ENCODE measurements at places on chromosomes 3 and 15.

DNA sequence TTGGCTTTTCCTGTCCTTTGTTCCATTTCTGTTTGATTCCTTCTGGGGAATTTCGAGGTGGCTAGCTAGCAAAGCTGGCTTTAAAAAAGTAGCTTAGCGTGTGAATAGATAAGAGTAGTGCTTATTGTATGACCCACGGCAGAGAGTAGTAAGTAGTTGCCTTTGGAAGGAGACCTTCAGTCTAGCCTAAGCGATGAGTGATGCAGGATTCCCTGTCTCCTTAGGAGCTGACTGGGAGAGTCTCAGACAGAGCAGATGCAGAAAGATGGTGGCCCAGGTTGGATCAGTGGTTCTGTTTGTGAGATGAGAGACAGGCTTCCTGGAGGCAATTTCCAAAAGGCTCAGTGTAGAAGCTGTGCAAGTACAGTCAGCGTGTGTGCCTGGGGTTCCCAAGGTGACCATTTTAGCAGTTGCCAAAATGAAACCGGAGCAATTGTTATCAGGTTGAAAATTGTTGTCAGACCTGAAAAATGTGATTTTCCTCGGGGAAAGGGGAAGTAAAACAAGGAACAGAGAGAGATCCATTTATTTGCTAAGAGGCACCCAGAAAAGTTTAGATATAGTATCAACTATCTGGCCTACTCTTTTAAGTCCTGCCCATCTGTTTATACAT, 681 bp upstream of the IL5RA start:
- no peak for DNase-seq

DNA sequence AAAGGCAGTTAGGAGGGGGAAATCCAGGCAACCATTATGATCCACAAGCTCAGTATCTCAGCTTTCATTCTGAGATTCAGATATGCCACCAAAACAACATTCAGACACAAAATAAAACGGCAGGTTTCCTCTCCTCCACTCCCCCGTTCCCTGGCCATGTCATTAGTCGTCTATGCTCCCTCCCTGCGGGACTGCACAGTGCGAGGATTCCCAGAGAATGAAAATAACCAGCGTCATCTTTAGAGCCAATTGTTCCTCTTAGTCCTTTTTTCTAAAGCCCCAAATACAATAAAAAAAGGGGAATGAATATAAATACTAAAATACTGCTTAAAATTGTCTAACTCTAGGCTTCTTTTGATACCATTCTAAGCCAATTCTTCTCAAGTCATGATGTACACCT, 7.8 kb upstream of the SLCO3A1 start:
- no peak for DNase-seq

- no peak for DNase-seq
Measured at GRCh38 chr15:100224206-100225185, 117.3 kb downstream of the ADAMTS17 start.

- no peak for DNase-seq
Measured at GRCh38 chr3:73432023-73432705, 192.6 kb downstream of the PDZRN3 start.

GRCh38 chr3:142027735-142028134, 121.6 kb downstream of the TFDP2 start:
- no peak for DNase-seq

GRCh38 chr3:5466065-5466464, 278.6 kb downstream of the EDEM1 start:
- DNase-seq = no peak

DNA sequence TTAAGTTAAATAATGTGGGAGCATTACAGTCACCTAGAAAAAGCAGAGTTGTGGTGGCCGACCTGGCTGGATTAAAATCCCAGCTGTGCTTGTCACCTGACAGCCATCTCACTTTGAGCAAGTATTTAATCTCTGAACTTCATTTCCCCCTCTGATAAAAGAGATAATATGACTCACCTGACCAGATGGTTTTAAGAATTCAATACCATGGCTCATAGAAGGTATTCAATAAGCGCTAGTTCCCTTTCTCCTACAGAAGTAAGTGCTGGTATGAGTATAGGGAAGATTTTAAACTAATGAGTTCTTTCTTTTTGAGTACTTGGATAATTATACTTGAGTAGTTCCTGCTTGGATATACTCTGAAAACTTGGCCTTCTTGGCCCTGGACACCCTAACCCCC, 325.5 kb downstream of the IL5RA start:
- DNase-seq = no peak

DNA sequence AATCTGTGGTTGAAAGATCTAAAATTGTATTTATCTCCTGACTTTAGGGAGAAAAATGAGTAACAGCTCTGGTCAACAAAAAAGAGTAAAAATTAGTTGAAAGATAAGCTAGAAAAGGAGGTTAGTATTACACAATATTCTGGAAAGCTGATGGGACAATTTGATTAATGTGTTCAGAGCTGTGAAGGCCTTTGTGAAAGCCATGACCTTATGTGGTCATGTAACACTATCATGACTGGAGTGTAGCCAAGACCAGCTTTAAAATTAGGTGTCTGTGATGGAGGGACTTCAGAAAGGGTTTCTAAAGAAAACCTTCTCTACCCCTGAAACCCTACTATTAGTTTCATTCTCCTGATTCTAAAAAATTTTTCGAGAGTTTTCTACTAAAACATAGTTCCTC, 127.2 kb downstream of the NFKBIZ start:
- DNase-seq = no peak

- DNase-seq = no peak
Measured at GRCh38 chr15:31974855-31975829, 55.2 kb upstream of the CHRNA7 start.

GRCh38 chr3:133851266-133851906, 44.3 kb downstream of the RAB6B start:
- DNase-seq = no peak

DNA sequence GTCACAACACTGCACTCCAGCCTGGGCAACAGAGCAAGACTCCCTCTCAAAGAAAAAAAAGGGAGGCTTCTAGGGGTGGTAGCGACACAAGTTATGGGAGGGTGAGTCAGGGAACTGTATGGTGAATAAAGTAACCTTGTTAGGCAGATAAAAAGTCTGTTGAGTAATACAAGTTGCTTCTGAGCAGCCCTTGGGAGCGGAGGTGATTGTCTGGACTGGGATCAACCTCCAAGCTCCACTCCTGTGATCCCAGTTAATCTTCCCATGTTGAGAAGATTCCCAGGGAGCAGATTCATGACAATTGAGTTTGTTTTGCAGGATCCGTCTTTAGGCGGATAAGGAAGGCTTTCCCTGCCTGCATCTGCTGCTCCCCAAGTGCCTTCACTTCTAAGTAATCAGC, 335.9 kb downstream of the THSD4 start:
- DNase-seq = no peak

GRCh38 chr3:12944413-12944812, 103.0 kb upstream of the RPL32 start:
- DNase-seq = no peak

DNA sequence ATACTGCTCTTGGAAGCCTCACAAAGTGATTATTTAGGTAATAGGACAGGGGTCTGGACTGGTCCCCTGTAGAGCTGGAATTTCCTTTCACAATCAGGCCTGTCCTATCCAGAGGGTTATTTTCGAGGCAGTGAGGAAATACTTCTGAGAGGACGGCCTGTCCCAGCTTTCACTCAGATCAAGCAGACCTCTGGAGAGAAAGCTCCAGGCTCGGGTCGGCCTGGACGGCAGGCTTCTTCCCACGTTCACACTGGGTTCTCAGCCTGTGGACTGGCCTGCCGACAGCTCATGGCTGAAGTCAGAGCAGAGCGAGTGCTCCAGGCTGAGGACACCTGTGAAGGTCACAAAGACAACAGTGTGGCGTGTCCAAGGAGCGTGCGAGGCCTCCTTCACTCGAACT, 405.3 kb downstream of the VPS13C start:
- DNase-seq = no peak

- no peak for DNase-seq
Measured at GRCh38 chr15:78996894-78997275, 52.0 kb upstream of the CTSH start.

GRCh38 chr3:126656371-126657134, 1.6 kb upstream of the TXNRD3 start:
- DNase-seq = no peak

DNA sequence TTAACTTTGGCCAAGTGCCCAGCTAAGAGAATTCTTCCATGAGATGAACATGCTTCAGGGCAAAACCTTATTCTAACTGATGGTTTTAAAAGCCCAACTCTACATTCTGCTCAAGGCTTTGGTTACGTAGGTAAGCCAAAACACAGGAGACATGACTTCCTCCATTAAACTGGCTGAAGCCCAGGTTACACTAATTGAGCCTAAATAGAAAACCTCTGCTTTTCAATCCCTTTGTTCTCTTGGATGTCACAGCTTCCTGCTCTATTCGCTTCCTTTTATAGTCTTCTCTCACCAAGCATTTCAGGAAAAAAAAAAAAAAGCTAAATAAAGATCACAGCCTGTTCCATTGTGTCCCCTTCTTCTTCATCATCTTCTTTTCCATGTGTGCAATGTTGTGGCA, 420.4 kb downstream of the TIGIT start:
- DNase-seq = no peak

DNA sequence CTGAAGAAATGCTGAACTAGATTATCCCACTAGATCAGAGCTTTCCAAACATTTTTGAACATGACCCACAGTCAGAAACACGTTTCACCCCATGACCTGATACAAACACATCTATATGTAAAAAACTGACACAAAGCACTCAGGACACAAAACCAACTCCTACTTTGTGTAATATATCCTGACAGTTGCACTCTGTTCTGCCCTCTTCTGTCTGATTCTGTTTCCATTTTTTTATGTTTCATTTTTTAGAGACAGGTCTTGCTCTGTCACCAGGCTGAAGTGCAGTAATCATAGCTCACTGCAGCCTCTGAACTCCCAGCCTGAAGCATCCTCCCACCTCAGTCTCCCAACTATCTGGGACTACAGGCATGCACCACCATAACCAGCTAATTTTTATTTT, 15.8 kb upstream of the RFTN1 start:
- DNase-seq = no peak

- DNase-seq = no peak
Measured at GRCh38 chr3:88211096-88211890, 61.5 kb downstream of the C3orf38 start.

GRCh38 chr3:32281570-32282106, 43.2 kb downstream of the CMTM8 start:
- DNase-seq = no peak

DNA sequence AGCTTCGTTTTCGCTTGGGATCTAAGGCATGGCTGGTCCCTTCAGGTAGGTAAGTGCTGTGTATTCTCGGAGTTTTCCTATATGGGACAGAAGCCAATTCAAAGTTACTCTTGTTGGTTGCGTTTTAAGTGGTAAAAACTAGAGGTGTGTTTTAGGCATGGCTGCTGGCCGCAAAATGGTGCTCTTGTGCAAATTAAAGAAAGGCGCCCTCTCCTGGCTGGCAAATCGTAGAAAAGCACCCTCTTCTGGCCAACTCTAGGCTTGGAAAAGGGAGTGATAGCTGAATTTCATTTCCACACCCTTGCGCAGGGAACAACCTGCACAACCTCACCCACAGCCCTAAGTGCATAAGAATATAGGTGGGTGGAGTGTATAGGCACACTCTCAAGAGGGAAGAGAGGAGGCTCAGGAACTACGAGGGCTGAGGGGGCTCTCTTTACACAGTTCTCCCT, 23.5 kb downstream of the DRD3 start:
- DNase-seq = no peak

- DNase-seq = no peak
Measured at GRCh38 chr3:151171145-151171757, 31.8 kb downstream of the GPR171 start.

GRCh38 chr15:36803773-36804172, 224.3 kb downstream of the CDIN1 start:
- DNase-seq = no peak

DNA sequence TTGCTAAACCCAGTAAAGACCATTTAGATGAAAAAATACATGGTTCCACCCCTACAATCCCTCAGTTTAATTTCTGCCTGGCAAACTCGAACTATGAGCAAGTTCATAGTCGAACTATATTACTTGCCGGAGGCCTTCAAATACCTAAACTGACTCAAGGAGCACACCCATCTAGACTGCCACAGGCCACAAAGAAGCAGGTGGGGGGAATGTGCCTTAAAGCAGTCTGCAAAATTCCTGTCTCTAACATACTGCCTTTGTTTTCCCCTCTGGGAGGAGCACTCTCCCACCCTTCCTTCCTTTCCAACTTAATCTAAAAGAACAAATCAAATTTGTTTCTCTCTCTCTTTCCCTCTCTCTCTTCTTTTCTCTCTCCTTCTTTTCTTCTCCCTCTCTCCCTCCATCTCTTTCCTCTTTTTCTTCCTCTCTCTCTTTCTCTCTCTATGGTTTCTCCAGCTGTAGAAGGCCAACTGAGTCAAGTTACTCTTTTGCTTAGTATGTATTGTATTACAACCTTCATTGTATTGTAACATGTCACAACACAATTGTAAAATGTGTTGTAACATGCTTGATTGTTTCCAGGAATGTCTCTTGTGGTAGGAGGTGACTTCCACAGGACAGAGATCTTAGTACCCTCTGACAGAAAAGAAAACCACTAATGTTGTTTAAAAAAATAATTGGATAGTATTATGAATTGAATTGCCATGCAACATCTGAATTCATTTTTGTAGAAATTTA, 496.3 kb downstream of the ROBO2 start:
- no peak for DNase-seq

- no peak for DNase-seq
Measured at GRCh38 chr15:75109021-75109735, 85.8 kb downstream of the PPCDC start.

DNA sequence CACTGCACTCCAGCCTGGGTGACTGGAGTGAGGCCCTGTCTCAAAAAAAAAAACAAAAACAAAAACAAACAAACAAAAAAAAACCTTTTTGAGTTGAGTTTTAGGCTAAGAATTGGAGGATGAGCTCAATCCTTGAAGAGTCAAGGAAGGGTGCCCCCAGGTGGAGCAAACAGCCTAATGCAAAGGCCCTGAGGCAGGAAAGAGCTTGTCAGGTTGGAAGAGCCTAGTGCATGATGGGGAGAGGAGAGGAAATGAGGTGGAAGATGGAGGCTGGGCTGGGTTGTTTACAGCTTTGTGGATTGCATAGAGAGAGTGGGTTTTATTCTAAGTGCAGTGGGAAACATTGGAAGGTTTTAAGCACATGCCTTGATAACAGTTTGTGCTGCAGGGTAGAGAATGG, 2.1 kb upstream of the SNX22 start:
- DNase-seq = no peak

DNA sequence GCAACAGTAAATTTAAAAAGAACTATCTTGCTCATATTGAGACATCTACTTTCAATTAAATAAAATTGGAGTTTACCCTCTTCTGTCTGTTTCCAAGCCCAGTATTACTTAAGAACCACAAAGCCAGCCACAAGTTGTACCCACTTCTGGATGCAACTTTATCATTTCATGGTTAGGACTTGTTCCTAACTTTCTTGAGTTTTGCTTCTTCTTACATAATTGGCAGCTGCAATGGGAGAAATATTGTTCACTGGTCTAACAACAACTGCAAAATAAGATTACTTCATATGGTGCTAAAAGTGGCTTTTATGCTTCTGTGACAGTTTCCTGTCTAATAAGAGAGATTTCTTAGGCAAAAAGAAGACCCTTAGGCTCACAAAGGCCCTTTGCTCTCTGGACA, 240.6 kb downstream of the OTOL1 start:
- DNase-seq = no peak

- DNase-seq = no peak
Measured at GRCh38 chr3:76442374-76442915, 597.5 kb upstream of the ROBO2 start.
